ENCODE measurements at places on chromosomes 12 and 14. TPM values are rescaled to one million over a fixed set of nuclear protein-coding genes. Genes with fewer than 3 reads are reported as not detected.

DNA sequence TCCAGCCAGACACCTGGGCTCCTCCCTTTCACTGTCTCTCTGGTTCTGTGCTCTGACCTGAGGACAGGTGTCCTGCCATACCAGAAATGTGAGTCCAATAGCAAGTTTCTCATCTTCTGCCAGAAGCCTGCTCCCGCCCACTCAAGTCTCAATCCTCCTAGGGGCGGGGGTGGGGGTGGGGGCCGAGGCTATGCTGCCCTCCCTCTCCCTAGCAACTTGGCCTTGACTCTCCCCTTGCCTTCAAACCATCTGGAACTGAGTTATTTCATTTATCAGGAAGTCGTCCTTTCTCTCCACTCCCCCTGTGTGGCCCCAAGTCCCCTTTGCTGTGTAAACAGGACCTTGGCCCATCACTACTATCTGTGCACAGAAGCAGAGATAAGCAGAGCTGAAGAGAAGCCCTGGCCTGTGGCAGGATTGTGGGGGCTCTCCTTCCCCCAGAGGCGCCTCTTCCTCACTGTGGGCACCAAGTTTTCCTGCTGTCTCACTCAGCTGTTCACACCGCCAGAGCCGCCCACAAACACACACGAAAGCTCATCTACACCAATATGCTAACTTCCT lies 117.1 kb downstream of the DPF3 start:
- H3K27ac ChIP-seq = no peak overlapping the region
- H3K36me3 ChIP-seq = no peaks in the 10 kb centered on the region
- DNase-seq = peak; percentile 25
- H3K4me3 ChIP-seq = no peak overlapping the region

DNA sequence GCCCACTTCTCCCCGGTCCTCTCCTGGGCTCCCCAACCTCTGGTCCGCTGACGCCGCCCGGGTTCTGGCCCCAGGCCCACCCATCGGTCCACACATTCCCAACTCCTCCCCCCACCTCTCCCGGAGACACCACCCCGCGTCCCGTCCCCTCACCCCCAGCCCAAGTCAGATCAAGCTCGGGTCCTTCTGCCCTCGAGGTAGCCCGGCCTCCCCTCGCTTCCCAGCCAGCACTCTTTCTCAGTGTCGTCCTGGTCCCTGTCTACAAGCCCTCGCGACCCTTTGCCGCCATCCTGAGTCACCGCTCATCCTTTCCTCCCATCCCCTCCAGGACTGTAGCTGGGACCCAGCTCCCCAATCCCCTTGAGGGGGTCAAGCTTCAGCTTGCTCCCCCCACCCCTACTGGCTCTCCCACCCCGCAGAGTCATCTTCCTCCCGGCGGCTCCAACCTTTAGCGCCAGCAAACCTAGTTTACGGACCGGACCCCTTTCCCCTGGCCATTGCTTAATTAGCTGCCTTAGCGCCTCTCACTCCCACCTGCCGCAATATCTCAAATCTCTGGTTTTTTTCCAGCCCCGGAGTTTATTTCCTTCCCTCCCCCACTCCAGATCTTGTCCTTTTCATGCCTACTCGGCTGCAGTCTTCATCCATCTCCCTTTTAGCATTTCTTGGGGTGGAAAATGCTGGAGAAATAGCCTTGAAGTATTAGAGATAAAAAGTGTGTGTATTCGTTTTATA lies 1.1 kb downstream of the PPP4R4 start:
- no peak overlapping the region for H3K27ac ChIP-seq
- no peak for DNase-seq
- H3K27me3 ChIP-seq = peaks cover 42% of the 10 kb centered on the region

DNA sequence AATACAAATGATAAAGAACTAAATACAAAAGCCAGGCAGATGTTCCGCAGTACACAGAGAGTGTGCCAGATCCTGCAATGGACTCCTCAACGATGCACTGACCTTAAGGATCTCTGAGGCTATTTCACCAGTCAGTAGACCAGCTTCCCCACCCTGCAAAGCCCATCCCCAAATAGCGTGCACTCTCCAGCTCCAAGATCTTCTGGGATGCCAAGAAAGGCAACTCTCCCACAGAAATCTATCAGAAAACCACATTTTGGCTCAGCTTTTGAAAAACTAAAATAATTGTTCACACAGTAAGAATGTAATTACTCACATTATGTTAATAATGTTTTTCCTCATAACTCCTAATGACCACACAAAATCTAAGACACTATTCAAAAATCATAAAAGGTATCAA lies 90.4 kb downstream of the PPP2R5E start:
- no peak for DNase-seq
- peak overlapping the region; percentile 56 for H3K27ac ChIP-seq
- no peaks in the 10 kb centered on the region for H3K27me3 ChIP-seq
- no peaks in the 10 kb centered on the region for H3K4me1 ChIP-seq
- H3K4me3 ChIP-seq = no peak overlapping the region

DNA sequence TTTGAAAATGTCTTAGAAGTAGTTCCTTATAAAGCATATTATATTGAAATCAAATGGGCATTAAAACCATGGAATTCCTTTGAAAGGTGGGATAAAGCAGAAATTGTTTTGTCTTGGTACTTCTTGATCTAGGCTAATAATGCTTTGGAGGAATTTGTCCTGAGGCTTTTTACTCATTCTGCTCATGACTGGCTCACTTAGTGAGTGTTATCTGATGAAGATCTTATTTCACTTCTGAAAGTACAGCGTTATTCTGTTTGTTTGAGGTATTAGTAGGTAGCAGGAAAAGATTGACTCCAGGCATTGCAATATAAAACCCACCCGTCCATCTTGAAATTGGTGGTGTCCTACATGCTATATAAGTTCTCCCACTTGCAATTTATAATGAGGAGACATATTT lies 5.5 kb downstream of the C12orf71 start:
- H3K27me3 ChIP-seq = no peaks in the 10 kb centered on the region
- H3K27ac ChIP-seq = no peak overlapping the region
- no peaks in the 10 kb centered on the region for H3K4me1 ChIP-seq
- H3K4me3 ChIP-seq = no peak overlapping the region
- no peak for DNase-seq

DNA sequence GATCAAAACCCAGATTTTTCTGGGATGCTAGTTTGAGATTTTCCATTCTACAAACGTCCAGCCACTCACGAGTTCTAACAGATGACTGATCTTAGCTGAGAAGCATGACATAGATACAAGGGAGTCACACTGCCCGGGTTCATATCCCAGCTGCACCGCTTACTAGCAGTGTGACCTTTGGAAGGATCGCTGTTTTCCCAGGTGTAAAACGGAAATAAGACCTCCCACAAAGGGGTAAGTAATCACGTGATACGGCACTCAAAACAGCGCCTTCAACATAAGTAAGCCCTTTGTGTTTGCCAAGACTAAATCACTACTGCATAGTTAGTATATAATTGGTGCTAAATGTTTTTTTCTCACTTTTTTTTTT lies 624 bp upstream of the PWP1 start:
- peaks cover 27% of the 10 kb centered on the region for H3K4me1 ChIP-seq
- DNase-seq = no peak
- H3K36me3 ChIP-seq = peaks cover 20% of the 10 kb centered on the region
- no peak overlapping the region for H3K27ac ChIP-seq
- no peaks in the 10 kb centered on the region for H3K27me3 ChIP-seq

DNA sequence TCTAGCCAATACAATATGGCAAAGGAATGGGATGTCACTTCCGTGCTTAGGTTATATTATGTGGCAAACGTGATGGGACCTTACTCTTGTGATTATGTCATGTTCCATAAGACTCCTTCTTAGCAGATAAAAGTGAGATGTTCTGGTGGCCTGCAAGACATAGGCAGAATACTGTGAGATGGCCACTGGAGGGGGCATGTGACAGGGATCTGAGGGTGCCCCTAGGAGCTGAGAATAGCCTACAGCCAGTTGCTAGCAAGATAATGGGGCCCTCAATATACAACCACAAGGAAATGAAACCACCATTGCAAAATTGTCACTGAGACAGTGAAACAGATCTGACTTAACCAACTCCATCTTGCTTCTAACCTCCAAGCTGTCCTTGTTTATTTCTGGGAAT lies 151.4 kb upstream of the SSTR1 start:
- no peaks in the 10 kb centered on the region for H3K4me1 ChIP-seq
- no peak for DNase-seq
- H3K4me3 ChIP-seq = no peak overlapping the region

DNA sequence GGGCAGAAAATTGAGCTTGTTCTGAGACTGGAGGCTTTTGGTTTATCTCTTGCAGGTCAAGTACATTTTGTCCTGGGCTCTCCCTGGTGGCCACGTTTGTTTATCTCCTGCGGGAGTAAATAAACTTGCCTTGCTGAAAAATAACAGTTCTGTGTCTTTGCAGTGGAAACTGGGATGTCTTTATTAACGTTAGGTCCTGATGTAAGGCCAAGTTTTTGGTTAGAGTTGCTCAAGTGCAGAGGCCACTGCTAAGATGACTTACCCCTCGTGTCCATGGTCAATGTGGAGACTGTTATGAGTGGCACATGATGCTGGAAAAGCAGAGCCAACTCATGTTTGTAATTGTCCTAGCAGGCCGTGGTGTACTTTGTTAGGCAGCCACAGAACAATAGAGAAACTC lies 3.8 kb downstream of the PTPN11 start:
- no peaks in the 10 kb centered on the region for H3K27me3 ChIP-seq
- H3K4me3 ChIP-seq = no peak overlapping the region
- DNase-seq = no peak
- H3K36me3 ChIP-seq = no peaks in the 10 kb centered on the region
- H3K27ac ChIP-seq = peak overlapping the region; percentile 56

DNA sequence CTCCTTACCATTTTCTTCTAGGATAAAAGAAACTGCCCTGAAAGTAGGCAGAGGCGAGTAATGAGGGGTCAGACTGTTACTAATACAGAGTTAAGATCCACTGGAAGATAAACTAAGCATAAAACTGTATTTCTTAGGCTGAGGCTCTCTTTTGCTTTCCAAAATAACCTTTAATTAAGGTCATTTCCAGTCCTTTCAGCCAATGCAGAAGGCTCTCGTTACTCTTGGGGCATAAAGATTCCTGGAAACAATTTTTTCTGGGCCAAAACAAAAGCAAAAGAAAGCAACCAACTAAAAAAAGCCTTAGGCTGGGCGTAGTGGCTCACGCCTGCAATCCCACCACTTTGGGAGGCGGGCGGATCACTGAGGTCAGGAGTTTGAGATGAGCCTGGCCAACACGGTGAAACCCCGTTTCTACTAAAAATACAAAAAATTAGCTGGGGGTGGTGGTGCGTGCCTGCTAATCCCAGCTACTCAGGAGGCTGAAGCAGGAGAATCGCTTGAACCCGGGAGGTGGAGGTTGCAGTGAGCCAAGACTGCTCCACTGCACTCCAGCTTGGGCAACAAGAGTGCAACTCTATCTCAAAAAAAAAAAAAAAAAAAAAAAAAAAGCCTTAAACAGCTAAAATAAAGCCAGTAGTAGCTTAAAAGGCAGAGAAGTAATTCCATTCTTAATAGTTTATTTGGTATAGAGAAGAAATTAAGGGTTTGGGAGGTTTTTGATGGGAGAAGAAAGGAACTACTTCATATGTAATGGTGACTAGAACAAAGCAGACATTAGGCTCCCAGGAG lies 68.9 kb upstream of the STAC3 start:
- DNase-seq = peak; percentile 16
- H3K27me3 ChIP-seq = no peaks in the 10 kb centered on the region
- no peak overlapping the region for H3K4me3 ChIP-seq
- no peaks in the 10 kb centered on the region for H3K36me3 ChIP-seq
- no peak overlapping the region for H3K27ac ChIP-seq

DNA sequence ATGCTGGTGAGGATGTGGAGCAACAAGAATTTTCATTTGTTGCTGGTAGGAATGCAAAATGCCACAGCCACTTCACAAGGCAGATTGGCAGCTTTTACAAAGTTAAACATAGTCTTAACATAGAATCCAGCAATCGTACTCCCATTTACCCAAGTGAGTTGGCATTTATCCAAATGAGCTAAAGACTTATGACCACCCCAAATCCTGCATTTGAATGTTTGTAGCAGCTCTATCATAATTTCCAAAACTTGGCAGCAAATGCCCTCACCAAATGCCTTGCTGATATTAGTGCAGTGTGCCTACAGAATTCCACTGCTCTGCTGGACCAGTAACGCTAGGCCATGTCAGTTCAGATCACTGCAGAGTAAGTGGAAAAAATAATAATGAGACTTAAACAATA lies 120.7 kb upstream of the AMIGO2 start:
- H3K36me3 ChIP-seq = no peaks in the 10 kb centered on the region
- H3K27ac ChIP-seq = no peak overlapping the region
- H3K27me3 ChIP-seq = no peaks in the 10 kb centered on the region

DNA sequence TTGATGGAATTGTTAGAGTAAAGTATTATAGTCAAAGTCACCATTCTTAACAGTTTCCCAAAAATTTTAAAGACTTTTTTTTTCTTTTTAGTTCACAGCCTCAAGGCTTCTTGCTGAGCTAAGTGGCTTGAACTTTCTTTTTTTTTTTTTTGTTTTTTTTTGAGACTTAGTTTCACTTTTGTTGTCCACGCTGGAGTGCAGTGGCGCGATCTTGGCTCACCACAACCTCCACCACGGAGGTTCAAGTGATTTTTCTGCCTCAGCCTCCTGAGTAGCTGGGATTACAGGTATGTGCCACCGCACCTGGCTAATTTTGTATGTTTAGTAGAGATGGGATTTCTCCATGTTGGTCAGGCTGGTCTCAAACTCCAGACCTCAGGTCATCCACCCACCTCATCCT lies 92.8 kb downstream of the SETD3 start:
- no peaks in the 10 kb centered on the region for H3K4me1 ChIP-seq
- peaks cover 43% of the 10 kb centered on the region for H3K27me3 ChIP-seq
- H3K27ac ChIP-seq = no peak overlapping the region
- no peak for DNase-seq
- no peak overlapping the region for H3K4me3 ChIP-seq

DNA sequence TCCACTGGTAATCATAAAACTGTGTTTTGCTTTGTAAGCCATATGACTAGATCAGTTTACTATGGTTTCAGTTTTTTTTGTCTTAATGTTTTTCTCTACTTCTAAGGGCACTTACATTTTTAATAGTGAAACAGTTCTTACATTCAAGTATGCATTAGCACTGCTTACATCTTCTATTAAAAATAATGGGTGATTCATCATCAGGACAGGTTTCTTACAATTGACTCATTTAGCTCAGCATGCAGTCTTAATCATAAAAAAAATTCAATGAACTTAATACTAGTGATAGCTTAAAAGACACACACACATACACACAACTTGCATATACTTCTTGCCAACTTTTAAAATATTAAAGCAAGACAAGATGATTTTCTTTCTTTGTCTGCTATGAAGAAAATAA lies 845.7 kb upstream of the USP15 start:
- H3K27me3 ChIP-seq = no peaks in the 10 kb centered on the region
- no peak overlapping the region for H3K4me3 ChIP-seq

- H3K4me3 ChIP-seq = no peak overlapping the region
- H3K27me3 ChIP-seq = no peaks in the 10 kb centered on the region
- peak; percentile 83 for DNase-seq
- peaks cover 24% of the 10 kb centered on the region for H3K4me1 ChIP-seq
Observed at GRCh38 chr14:91317381-91318308, 73.1 kb upstream of the GPR68 start.

- no peaks in the 10 kb centered on the region for H3K4me1 ChIP-seq
- no peak for DNase-seq
- H3K27me3 ChIP-seq = no peaks in the 10 kb centered on the region
- H3K36me3 ChIP-seq = no peaks in the 10 kb centered on the region
- H3K4me3 ChIP-seq = no peak overlapping the region
Observed at GRCh38 chr14:57068511-57068910, 200.2 kb downstream of the EXOC5 start.

Gene MYO1H
- not detected for total RNA-seq

Gene PDZRN4
- total RNA-seq = 0.58 TPM

Gene ZNF219
- total RNA-seq = 11.4 TPM

Gene SPIC
- total RNA-seq = 0.58 TPM

Gene SALL2
- not detected for total RNA-seq

Gene SPX
- not detected for total RNA-seq

Gene KRT83
- total RNA-seq = not detected

Gene LMNTD1
- total RNA-seq = not detected

Gene RPL36AL
- 205 TPM for total RNA-seq

Gene ASCL1
- total RNA-seq = 0.29 TPM

Gene TSPAN11
- 5.5 TPM for total RNA-seq

Gene KLRC1
- 11.3 TPM for total RNA-seq
